ENCODE measurements at places on chromosomes 11 and 22. TPM values are rescaled to one million over a fixed set of nuclear protein-coding genes. Genes with fewer than 3 reads are reported as not detected.

The OR52E8 gene
- total RNA-seq, result not detected

The BIRC3 gene
- total RNA-seq, result 85.6 TPM

The FBLN1 gene
- total RNA-seq, result 28.6 TPM

The PKDREJ gene
- total RNA-seq, result not detected

The OR8J3 gene
- total RNA-seq, result not detected

The C11orf91 gene
- 5.8 TPM for total RNA-seq

The MS4A4A gene
- not detected for total RNA-seq

The PLA2G6 gene
- total RNA-seq, result 43.5 TPM

The BATF2 gene
- total RNA-seq, result 4.5 TPM

The PDE3B gene
- 4.6 TPM for total RNA-seq

The CCDC87 gene
- total RNA-seq, result 0.91 TPM

The OR52N4 gene
- total RNA-seq, result not detected

The DDIAS gene
- 14.1 TPM for total RNA-seq

The TOLLIP gene
- 53.4 TPM for total RNA-seq

The CD248 gene
- total RNA-seq, result not detected

The OR2AG2 gene
- not detected for total RNA-seq

The NLRX1 gene
- total RNA-seq, result 6.7 TPM

The FAM111B gene
- 35.5 TPM for total RNA-seq

The CENPM gene
- total RNA-seq, result 69.3 TPM

The CDC42EP1 gene
- total RNA-seq, result 162 TPM

The ACCS gene
- 19.6 TPM for total RNA-seq

The TSSK2 gene
- not detected for total RNA-seq

The SESN3 gene
- total RNA-seq, result 5.6 TPM

The TEX54 gene
- not detected for total RNA-seq

The C11orf58 gene
- total RNA-seq, result 153 TPM

The DMC1 gene
- total RNA-seq, result 4.4 TPM

The CCDC89 gene
- total RNA-seq, result 0.26 TPM

The RRAS2 gene
- 42.8 TPM for total RNA-seq

The TYR gene
- not detected for total RNA-seq

The PSMC3 gene
- 154 TPM for total RNA-seq

The MUC2 gene
- not detected for total RNA-seq

The C11orf21 gene
- not detected for total RNA-seq

The TENM4 gene
- not detected for total RNA-seq

The OR4C13 gene
- not detected for total RNA-seq

The OR5B3 gene
- not detected for total RNA-seq

The BTBD18 gene
- not detected for total RNA-seq

The MYEOV gene
- total RNA-seq, result 98.4 TPM

The PATE2 gene
- total RNA-seq, result not detected

The MRGPRX3 gene
- total RNA-seq, result not detected

The NLRP6 gene
- total RNA-seq, result not detected

The CADM1 gene
- 0.32 TPM for total RNA-seq

The ZNRD2 gene
- 40.7 TPM for total RNA-seq
